Activated CD8-positive, alpha-beta memory T cell treated with anti-CD3 and anti-CD28 coated beads for 4 hours (primary cell): ENCODE measurements at places on chromosomes 5 and 9.
A peak's percentile ranks its signal among the peaks of the same experiment; 100 is the strongest.

- no peak for DNase-seq
Observed at GRCh38 chr9:128022886-128023285, 42.1 kb upstream of the EEIG1 start.

DNA sequence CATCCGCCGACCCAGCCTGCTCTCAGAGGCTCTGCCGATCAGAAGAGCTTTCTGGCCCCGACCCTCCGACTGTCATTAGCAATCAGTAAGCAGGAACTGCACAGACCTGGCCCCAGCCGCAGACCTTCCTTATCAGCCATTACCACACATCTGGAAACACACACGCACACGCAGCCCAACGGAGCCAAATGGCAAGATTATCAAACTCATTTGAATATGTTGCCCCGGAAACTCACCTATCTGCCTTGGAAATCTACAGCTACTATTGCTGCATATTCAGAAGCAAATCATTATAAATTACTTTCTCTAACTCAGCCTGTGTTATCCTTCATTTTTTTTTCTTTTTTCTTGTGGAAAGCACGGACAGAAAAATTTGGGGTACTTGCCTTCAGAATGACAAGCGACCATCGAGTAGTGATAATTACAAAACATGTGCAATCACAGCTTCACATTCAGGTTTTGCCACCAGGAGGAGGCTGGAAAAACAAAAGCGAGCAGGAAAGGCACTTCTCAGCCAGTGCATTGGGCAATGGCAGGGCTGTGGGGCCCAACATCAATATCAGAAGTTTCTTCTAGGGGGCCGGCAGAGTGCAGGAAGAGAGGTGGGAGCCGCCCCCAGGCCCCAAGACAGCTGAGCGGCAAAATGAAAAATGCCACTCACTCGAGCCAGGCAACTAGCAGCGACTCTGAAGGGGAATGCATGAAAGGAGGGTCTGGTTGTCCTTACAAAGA is 122.3 kb downstream of the VAV2 start:
- no peak for DNase-seq

DNA sequence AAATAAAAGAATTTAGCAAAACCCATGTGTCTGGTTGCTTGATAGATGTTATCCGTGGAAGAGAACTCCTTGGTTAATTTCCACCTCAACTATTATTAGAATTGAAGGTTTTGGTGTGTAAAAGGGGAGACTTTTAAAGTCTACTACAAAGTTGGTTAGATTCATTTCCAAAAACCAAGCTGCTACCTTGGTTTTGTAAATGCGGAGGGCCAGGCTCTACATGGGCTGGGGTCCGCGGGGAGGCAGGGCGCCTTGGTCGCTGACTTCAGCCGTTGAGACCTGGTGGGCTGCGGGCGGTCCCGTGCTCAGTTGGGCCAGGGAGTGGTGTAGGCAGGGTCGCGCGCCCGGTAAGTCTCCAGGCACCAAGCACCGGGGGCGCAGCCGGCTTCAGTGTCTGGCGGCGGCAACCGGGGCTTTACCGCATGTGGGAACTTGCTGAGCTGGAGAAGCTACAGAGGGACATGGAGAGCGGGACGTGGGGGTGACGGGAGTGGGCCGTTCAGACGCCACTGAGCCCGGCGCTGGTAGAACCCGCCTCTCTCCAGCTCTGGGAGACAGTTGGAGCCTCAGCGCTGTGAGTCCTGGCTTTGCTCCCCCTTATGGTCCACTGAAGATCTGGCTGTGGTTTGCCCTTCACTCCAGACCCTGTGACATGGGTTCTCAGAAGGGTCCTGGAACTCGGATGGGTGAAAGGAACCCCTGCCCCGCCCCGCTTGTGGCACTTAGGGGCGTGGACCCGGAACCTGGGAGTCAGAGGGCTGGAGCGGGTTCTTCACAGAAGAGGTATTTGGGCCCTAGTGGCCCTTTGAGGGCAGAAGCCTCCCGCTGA is 11.8 kb downstream of the NR2F1 start:
- no peak for DNase-seq

DNA sequence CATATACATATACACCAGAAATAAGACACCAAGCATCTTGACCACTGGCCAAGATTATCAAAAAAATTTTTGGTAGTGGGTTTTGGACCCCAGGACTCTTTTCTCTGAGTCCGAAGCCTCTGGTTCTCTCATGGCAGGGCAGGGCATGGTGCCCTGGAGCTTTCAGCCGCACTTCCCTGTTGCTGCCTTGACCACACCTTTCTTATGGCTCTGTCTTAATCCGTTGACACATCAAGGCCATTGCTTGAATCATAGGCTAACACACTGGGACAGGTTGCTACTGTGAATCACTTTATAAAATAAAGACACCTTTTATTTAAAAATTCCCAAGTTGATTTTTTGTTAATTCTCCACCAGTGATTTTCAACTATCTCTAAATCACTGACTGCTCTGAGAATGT is 45.4 kb upstream of the CAST start:
- no peak for DNase-seq

GRCh38 chr9:28209130-28209529 is 635.8 kb upstream of the C9orf72 start:
- no peak for DNase-seq

- DNase-seq, result no peak
Observed at GRCh38 chr9:75885652-75886051, 4.8 kb upstream of the PCSK5 start.

- DNase-seq, result peak; percentile 45
Observed at GRCh38 chr5:142012792-142013388, at the start of gene GNPDA1. GNPDA1 (minus strand) TSS chr5:142013027; CDS start chr5:142012035, 992 bp downstream.

DNA sequence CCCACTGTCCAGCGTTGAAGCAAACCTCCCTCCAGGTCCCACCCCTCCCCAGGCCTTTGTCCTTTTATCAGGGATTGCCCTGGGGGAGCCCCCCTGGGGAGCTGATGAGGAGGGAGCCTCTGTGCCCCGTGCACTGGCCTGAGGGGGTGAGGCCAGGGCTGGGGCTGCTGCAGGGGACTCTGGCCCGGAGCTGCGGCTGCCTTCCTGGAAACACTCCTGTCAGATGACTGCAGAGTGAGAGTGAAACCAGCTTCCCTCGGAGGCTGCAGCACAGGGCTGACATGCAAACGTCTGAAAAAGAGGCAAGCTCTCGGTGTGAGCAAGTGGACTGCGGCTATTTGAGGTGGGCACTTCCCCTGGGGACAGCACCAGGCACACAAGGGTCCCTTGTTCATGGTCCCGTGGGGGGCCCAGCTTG is 4.6 kb upstream of the TRAF2 start:
- DNase-seq, result no peak

DNA sequence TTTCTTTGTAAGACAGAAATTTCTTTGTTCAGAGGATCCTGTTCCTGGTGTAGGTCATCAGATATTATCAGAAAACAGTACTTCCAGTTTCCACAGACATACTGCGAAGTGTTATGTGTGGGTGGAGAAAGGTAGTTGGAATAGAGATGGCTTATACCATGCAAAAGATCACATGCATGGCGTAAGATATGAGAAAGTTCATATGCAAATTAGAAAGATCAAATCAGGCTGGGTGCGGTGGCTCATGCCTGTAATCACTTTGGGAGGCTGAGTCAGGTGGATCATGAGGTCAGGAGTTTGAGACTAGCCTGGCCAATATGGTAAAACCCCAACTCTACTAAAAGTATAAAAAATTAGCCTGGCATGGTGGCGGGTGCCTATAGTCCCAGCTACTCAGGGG is 65.2 kb upstream of the GLIS3 start:
- no peak for DNase-seq

GRCh38 chr9:120387257-120388002 is 192.5 kb downstream of the CDK5RAP2 start:
- no peak for DNase-seq

DNA sequence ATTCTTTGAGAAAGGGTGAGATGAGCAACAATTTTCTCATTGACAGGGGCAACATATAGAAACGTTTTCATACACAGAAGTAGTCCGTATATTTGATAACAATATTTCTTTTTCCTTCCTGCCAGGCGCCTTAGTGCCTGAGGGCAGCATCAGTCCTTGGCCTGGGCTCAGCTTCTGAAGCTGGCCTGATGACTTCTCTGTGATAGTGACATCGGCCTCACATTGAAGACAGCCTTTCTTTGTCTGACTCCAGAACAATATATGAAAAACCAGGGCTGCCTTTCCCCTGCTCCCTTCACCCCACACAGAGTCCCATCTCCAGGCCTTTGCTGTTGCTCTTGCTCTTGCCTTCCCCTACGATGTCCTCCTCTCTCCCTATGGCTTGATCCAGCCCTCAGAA is 24.1 kb upstream of the TCOF1 start:
- no peak for DNase-seq

DNA sequence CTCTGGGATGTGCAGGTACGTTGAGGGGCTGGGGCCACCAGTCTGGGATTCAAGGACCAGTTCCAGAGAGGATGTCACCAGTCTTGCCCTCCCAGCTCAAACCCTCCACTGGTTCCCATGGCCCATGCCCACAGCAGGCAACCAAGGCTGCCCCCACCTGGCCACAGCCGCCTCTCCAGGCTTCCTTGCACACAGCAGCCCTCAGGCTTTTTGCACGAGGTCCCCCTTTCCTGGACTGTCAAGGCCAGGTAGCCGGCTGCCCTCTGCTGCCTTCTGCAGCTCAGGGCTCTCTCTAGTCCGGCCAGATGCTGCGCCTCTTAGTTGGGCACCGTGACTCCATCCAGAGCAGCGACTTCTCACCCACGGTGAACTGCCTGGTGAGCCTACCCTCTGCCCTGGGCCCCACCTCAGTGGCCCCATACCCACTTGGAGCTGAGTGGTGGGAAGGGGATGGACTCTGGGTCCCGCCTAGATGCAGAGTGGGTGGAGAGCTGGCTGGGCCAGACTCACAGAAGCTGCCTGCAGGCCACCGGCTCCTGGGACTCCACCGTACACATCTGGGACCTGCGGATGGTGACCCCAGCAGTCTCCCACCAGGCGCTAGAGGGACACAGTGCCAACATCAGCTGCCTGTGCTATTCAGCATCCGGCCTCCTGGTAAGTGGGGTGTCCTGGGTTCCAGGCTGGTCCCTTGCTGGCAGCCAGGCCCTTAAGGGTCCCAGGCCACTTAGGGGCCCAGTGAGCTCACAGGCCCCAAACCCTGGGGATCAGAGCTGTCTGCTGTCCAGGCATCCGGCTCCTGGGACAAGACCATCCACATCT is 2.9 kb downstream of the WDR38 start:
- no peak for DNase-seq

DNA sequence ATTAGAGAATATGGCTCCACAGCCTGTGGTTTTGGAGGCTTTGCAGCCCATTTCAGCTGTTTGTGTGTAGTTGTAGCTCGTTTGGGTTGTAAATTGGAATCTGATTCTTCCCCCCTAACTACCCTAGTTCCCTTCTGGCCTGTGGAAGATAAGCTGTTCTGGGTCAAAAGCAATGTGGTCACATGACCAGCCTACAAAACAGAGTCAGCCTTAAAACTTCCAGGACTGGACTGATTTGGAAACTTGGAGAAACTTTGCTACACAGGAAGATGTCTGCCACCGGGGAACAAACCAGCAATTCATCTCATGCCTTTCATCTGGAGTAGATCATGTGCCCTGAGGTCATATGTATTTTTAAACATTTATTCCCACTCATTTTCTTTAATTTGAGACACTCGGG is 83.8 kb downstream of the DAPK1 start:
- no peak for DNase-seq
